ENCODE measurements at places on chromosomes 6 and 20. TPM values are rescaled to one million over a fixed set of nuclear protein-coding genes. Genes with fewer than 3 reads are reported as not detected.

The HLA-DRA gene
- 1.9 TPM for total RNA-seq

The ADA gene
- 33.4 TPM for total RNA-seq

The IL17A gene
- total RNA-seq, result 0.14 TPM

The CPNE5 gene
- 0.25 TPM for total RNA-seq

The TCF21 gene
- total RNA-seq, result not detected

DNA sequence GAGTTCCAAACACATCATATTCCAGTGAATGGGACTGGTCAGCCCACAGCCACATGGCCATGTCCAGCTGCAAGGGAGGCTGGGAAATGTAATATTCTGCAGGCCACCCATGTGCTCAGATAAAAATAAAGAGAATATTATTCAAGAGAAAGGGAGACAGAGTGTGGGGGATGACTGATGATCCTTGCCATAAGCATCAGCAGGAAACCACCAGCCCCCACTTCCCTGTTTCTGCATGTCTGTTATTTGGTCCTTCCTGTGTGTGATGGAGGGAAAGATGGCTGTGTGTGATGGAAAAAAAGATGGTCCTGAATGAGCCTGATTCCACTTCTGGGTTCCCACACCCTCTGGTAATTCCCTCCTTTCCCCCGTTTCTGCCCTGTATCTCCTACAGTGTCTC is 13.1 kb upstream of the RSPO4 start:
- no peak for DNase-seq

- no peak for DNase-seq
These were observed 28.2 kb upstream of the TAF8 start for GRCh38 chr6:42021847-42022754.

DNA sequence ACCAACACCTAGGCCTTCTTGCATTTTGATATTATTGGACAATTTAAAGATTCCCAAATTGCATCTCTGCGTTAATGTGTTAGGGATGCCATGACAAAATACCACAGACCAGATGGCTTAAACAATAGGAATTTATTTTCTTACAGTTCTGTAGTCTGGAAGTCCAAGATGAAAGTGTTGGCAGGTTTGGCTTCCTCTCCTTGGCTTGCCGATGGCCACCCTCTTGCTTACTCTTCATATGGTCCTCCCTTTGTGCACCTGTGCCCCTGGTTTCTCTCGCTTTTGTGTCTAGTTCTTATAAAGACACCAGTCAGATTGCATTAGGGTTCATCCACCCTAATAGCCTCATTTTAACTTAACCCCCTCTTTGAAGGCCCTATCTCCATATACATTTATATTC is 842.4 kb upstream of the FLRT3 start:
- no peak for DNase-seq

GRCh38 chr20:36196676-36197075 is 39.6 kb upstream of the AAR2 start:
- DNase-seq, result no peak

GRCh38 chr20:48603819-48604405 is 223.9 kb downstream of the PREX1 start:
- DNase-seq, result no peak

DNA sequence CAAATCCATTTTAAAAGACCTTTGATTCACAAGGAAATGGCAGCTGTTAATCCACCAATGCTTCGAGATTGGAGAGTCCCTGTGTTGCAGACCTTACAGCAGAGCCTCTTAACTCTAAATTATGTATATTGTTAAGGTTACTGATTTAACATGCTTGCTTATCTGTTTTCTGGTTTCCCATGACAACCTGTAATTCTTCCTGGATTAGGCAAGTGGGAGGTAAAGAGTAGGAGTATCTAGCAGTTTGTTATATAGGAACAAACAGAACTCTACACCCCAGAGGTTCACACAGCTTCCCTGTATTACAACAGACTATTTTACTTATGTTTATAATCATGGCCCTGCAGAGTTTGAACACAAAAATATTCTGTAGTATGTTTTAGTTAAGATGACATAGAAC is 39.5 kb downstream of the NKX2-4 start:
- DNase-seq, result no peak

- DNase-seq, result no peak
These were observed 15.2 kb downstream of the EIF2S2 start for GRCh38 chr20:34096699-34097444.

DNA sequence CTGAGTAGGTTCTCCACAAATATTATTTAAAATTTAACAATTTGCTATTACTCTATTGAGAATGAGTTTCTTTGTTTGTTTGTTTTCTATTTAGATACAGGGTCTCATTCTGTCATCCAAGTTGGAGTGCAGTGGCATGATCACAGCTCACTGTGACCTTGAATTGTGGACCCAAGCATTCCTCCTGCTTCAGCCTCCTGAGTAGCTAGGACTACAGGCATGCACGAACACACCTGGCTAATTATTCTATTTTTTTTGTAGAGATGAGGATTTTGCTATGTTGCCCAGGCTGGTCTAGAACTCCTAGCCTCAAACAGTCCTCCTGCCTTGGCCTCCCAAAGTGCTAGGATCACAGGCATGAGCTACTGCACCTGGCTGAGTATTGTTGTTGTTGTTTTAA is 122.2 kb downstream of the PHF3 start:
- DNase-seq, result no peak

DNA sequence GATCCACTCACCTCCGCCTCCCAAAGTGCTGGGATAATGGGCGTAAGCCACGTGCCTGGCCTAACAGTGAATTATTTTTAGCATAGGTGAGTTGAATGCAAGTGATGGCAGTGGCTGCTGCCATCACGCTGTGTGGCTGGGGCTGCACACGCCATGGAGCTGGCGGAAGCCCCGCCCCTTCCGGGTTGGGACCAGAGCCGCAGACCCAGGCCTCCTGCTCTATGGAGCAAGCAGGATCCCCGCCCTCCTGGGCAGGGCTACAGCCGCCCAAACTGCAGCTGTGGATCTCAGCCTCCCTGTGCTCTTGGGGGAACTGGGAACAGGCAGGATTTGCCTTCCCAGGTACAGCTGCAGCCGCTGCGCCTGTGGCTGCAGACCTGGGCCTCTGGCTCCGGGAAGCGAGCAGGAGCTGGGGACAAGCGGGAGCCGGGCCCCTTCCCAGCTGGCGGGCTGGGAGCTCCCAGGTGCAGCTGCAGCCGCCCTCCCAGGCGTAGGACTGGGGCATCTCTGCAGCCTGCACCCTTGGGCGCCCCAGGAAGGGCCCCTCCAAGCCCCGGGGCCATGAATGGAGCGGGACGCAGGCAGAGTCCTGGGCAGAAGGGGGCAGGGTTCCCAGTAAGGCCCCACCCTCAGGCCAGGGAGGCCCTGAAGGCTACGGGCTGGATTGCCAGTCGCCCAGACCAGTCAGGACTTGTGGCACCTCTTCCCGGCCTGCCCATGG is 30.9 kb upstream of the SLA2 start:
- no peak for DNase-seq
